T-helper 9 cell (primary cell): ENCODE measurements at places on chromosomes 16 and 17.

GRCh38 chr16:71432906-71433305 lies 8.9 kb downstream of the TLE7 start:
- no peak for DNase-seq

GRCh38 chr16:14088155-14088753 lies 17.1 kb downstream of the MRTFB start:
- DNase-seq: no peak

DNA sequence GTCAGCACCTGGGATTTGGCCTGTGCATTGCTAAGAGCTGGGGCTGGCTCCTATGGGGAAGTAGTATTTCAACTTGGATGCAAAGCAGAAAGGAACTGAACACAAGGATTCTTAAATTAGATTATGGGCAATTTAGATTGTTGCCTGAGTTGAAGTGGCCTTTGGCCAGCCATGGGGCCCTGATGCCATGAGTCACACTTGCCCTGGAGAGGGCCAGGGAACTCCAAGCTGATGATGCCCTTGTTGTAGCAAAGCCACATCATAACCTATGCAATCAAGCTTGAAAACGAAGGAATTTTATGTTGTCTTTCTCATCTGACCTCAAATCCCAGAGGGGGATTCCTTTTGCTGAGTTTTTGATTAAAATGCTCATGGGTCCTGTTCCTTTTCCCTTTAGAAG lies 3.9 kb upstream of the SPATA32 start:
- no peak for DNase-seq

- no peak for DNase-seq
Measured at GRCh38 chr16:49748322-49748721, 107.6 kb downstream of the ZNF423 start.

DNA sequence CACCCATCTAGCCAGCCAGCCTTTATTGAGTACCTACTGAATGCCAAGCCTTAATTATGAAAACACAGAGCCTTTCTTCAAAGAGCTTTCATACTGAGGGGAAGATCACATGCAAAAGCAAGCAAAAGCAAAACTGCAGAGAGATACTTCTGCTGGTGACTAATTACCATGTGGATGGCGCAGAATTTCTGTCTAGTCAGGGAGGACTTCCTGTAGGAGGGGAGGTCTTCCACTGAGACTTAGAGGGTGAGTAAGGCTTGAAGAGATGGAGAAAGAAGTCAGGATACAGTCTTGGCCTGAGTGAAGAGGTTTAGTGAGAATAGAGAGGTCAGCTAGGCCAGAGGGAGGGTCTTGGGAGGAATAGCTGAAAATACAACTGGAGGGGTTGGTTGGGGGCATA lies 53.9 kb upstream of the CCL2 start:
- DNase-seq: no peak

- no peak for DNase-seq
Measured at GRCh38 chr17:48014595-48015111, 22.9 kb downstream of the COPZ2 start.

GRCh38 chr16:17171250-17172143 lies 299.3 kb downstream of the XYLT1 start:
- no peak for DNase-seq

DNA sequence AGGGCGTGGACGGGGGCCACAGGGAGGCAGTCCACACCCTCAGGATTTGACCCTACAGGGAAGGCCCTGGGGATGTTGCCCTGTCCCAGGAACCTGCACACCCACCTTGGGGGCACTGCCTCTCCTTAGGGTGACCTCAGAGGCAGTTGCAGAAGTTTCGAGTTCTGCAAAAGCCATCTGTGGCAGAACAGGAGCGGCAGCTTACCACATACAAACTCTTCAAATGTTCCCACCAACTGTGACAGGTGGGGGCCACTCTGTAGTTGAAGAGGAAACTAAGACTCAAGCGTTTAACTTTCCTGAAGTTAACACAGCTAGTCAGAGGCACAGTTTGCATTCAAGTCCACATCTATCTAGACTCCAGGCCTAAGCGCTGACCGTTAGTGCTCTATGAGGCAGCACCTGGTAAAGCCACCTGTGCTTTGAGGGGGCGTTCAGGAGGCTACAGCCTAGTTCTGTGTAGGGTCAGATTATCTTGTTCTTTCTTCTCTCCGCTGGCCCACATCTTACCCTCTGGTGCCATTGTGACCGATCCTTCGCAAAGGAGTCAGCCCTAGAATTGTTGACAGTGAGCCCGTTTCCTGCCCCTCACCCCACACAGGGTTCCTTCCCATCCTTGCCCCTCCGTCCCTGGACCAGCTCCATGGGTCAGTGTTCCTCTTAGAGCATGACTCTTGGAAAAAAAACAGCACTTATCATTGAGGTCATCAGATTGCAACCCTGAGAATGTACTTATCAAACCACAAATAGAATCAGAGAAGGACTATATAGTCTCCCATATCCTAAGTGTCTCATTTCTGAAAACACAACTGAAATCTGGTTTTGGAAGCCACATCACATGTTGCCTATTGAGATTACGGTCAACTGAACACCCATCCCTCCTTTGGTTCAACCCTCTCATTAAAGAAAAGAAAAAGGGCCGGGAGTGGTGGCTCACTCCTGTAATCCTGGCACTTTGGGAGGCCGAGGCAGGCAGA lies 45.4 kb downstream of the CDH1 start:
- no peak for DNase-seq

DNA sequence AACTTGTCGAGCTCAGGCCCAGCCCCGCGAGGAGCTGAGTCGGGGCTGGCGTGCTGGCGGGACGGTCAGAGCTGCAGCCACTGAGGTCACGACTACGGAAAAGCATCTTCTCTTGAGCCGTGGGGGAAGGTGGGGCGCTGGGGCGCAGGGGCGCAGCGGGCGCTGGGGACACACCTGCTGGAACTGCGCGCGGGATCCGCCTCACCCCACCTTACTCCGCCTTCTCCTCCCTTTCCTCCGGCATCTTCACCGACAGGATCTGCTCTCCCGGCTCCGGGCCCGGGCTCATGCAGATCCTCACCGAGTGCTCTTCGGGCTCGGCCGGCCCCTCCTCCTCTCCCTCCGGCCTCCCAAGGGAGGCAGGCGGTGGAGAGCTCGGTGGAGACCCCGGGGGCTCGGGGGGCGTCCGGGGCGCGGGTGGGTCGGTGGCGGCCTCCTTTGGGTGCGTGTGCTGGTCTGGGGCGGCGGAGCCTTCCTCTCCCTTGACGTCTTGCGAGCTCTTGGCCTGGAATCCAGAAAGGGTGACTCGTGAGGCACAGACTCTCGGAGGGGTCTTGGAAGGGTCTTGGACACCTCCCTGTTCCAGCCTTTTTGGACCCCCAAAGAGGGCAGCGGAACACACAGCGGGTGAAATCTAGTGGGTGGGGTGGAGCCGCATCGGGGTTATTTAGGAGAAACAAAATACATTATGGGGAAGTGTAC lies 81.8 kb upstream of the KIFC3 start:
- DNase-seq: no peak

- DNase-seq: no peak
Measured at GRCh38 chr16:1045310-1045992, 27.1 kb upstream of the SSTR5 start.

DNA sequence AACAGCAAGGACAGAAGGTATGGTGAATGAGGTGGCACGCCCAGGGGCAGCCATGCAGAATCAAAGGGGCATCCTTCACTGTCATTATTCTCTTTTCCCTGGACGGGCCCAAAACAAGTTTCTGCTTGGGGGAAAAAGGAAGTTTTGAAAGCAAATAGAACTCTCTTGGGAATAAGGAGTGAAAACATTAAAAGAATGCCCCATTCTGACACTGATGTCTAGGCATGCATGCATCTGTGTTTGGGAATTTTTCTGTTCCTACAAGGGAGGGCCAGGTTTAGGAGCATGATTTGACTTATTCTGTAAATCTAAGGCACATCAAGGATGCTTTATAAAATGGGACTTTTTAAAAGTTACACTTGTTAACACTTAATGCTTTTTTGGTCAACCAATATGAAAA lies 34.3 kb upstream of the SLC12A3 start:
- DNase-seq: no peak

GRCh38 chr17:65660947-65661346 lies 99.5 kb upstream of the AXIN2 start:
- no peak for DNase-seq

GRCh38 chr17:35286120-35286781 lies 43.4 kb downstream of the SLFN5 start:
- DNase-seq: no peak

DNA sequence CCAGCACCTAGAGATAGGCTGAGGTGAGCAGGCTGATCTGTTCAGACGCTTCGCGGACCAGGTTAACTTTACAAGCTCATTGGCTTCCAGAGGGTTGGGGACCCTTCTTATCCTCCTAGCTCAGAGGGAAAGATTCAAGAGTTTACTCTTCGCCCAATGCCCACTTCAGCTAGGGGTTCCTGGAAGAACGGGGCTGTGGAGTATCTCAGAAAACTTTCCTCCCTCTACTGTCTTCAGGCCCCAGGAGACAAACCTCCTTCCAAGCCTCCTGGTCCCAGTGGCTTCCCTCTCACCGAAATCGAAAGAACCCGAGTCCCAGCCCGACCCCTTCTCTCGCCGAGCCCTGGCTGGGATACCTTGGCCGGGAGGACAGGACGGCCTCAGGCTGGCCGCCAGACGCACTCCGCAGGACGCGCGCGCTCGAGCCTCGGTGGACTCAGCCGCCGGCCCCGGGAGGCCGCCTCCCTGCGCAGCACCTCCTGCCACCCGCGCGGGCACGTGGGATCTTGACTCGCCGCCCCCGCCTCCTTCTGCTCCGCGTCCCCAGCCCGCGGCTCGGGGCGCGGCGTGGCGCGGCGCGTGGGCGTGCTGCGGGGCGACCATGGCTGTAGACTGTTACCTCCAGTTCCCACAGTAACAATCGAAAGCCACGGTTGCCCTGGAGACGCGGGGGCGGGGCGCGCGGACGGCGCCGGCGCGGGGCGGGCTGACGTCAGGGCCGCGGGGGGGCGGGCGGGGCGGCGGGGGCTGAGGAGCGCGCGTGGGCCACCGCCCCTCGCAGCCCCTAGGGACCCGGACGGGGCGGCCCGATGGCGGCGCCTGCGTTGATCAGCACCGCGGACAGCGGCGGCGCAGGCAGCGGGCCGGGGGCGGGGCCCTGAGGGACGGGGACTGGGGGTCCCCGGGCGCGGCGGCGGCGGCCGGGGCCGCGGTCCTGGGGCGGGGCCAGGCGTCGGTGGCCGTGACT lies 5.3 kb upstream of the HIC1 start:
- DNase-seq: peak; percentile 88

- no peak for DNase-seq
Measured at GRCh38 chr16:47180073-47180472, 36.3 kb upstream of the NETO2 start.

DNA sequence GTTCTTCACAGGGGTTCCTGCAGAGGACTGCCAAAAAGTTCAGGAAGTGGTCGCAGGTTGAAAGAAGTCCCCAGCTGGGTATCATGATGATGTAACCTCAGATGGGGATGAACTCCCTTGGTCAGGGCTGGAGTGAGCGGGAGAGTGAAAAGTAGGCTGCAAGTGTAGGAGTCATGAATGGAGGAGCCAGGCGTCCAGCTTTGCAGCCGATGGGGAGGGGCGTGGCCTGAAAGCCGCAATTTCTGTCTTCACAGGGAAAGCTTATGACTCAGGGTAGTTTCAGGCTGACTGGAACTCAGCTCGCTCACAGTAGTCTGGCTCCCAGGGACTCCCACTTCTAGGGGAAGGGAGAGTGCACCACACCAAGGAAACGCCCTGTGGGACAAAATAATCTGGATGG lies 70.0 kb upstream of the HS3ST3A1 start:
- DNase-seq: no peak

GRCh38 chr16:88939245-88939971 lies 37.6 kb downstream of the CBFA2T3 start:
- DNase-seq: no peak

GRCh38 chr17:66114609-66115008 lies 77.3 kb downstream of the CEP112 start:
- no peak for DNase-seq

GRCh38 chr16:22659933-22660332 lies 149.2 kb downstream of the NPIPB5 start:
- no peak for DNase-seq

- no peak for DNase-seq
Measured at GRCh38 chr17:60573236-60574051, 26.5 kb upstream of the PPM1D start.

GRCh38 chr17:77096570-77097214 lies 44.1 kb upstream of the SEC14L1 start:
- no peak for DNase-seq

DNA sequence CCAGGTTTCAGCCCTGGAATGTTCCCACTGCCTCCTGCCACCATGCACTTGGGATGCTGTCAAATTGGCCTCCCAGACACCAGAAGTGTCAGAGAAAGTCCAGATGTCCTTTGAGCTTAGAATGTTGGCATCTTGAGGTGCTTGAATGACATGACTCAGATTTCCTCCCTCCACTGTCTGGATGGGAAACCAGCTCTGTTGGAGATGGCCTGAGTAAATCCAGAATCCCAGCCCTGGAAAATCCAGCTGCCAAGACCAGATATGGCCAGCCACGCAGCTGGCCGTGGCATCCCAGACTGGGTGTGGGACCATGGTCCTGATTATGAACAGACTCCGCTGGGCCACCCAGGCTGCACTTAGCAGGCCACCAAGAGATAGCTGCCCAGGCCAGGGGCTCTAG lies 57.0 kb upstream of the CLEC3A start:
- DNase-seq: no peak

GRCh38 chr16:50497592-50497991 lies 50.6 kb upstream of the NKD1 start:
- no peak for DNase-seq

- no peak for DNase-seq
Measured at GRCh38 chr17:6591599-6592158, 35.3 kb upstream of the PITPNM3 start.

GRCh38 chr16:66858740-66859396 lies 14.7 kb downstream of the CA7 start:
- DNase-seq: no peak

DNA sequence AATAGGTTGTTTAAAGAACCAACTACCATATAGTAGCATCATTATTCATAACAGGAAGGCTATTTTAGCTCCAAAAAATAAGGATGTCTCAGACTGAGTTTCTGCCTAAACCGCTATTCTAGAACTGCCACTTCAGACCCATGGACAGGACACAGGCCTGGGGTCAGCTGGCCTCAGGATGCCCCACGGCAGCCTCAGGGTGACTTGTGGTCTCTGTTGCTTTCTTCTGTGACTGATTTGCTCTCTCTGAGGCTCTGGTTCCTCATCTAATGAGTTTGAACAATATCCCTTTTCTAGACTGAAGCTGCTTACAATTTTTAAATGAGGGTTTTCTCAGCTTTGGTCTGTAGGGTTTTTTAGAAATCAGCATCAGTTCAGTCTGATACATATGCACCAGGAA lies 31.8 kb upstream of the IRF8 start:
- no peak for DNase-seq
